ENCODE measurements at places on chromosomes 16 and 17. TPM values are rescaled to one million over a fixed set of nuclear protein-coding genes. Genes with fewer than 3 reads are reported as not detected.

DNA sequence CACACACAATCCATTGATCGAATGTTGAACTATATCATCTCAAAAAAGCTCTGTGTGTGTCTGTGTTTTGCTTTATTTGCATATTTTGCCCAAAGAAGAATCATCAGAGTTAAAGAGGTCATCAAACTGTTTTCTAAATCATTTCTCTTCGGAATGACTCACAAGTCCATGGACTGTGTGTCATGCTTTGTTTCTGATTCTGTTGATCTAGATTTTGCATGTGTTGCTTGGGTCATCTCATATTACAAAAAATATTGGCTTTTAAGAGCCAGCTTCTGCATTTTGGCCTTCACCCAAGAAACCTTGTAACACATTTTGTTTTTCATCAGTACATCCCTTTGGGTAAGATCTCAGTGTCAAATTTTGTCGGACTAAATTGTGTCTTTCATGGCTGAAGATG lies 471.2 kb upstream of the HSBP1 start:
- DNase-seq = no peak

DNA sequence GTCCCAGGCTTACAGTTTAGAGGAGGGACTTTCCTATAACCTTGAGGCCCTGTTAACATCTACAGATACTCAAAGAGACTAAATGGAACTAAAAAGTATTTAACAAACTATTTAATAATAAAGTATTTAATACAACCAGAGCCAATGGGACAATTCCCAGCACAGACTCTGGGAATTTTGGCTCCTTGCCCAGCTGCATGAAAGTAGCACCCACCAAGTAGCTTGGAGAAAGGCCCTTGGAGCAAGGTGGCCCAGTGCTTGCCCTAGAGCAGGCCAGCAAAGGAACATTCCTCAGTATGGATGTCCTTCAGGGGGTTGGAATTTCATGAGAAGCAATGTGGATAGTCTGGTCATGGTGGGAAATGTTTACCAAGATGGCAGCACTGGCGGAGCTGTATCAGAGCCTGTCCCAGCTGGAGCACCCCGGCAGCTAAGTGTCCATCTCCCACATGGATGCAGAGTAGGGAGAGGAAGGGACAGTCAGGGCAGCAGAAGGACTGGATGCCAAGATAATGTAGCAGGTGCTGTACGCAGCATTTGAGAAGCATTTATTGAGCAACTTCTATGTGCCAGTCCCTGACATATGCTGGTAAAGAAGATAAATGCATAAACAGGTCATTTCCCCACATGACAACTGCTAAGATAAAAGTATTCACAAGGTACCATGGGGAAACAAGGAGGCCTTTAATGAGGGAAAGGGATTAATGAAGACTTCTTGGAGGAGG lies 5.2 kb upstream of the SMARCD2 start:
- no peak for DNase-seq

DNA sequence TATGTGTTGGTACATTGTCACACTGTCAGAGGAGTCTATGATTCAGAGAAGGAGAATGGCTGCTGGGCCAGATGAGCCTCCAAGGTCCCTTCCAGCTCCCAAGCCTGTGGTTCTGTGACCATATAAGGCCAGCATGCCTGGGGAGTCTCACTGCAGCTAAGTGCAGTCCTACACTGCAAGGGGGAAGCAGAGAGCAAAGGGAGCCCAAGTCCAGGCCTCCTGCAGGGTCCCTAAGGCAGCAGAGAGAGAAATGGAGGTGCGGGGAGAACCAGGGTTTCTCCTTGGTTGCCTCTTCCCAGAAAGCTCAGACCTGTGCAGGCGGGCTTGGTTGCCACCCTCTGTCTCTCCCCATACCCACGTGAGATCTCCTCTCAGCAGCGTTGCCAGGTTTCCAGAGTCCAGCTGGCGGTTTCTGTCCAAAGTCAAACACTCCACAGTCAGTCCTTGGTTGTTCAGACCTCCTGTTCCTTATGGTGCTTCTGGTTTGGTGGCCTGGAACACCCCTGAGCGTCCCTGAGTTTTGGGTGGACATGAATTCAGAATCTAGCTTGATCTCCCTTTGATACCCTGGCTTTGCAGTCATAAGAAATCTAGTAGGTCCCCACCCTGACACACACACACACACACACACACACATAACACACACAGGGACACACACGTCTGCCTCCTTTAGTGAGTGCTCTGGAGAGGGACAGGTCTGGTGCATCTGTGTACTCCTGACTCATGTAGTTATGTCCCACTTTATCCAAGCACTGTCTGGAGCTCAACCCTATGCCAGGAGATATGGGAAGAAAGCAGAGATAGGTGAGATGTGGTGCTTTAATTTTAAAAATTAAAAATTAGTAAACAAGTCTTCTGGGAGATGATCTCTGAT lies 78.8 kb downstream of the GNAO1 start:
- DNase-seq = no peak

- no peak for DNase-seq
Measured at GRCh38 chr16:4408323-4408690, 8.1 kb downstream of the CORO7 start.

Gene KRTAP9-7
- total RNA-seq = not detected

DNA sequence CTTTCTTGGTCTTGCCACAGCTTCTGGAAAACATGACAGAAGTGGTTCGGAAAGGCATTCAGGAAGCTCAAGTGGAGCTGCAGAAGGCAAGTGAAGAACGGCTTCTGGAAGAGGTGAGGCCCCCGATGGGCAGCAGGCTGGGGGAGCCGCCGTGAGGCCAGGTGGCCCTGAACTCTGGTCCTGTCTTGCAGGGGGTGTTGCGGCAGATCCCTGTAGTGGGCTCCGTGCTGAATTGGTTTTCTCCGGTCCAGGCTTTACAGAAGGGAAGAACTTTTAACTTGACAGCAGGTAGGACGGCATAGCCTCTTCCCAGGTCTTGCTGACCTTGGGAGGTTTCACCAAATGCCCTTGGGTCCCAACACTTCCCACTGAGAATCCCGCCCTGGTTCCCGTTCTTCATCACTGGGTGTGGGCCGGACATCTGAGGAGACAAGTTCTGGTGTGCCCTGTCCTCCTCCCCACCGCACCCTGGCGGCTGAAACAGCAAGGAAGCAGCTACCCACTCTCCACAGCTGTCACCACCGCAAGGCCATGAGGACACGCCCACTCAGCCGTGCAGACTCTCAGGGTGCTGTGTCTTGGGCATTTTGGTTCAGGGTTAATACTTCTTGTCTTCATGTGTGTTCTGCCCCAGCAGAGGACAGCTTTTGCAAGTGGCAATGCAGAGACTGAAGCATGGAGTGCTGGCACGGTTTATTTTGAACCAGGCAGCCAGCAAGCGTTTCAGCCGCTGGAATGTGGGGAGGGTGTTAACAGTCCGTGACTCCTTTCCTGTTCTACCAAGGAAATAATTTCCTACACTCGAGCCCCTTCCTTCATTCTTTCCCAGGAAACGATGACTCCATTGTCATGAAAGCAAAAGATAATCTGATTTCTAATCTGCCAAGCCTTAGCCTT lies 21.4 kb downstream of the NTAN1 start:
- DNase-seq = no peak

GRCh38 chr16:89466920-89467319 lies 23.4 kb downstream of the ANKRD11 start:
- DNase-seq = no peak

Gene MPV17L
- total RNA-seq = 0.21 TPM

DNA sequence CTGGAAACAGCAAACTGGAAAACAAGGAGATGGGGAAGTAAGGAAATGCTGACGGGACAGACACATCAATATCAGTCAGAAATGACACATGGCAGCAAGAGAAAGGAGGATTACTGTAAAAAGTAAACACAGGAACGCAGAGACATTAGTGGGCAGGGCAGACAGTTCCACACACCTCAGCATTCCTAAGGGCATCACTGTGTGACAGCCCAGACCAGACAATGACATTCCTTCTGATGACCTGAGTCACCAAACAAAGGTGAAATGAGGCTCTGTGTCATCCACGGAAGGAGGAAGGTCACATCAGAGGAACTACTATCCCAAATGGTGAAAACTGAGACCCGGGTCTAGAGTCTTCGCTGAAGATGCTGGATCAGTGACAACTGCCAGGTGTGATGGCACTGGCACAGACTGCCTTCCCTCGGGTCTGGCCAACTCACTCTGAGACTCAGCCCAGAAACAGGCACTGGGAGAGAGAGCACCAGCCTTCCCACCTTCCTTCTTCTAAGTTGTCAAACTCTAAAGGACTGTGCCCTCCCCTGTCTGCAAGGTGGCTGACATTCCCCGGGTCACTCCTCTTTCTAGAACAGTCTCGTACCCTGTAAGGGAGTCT lies 36.7 kb downstream of the TK2 start:
- DNase-seq = no peak

GRCh38 chr17:19567216-19568015 lies 33.8 kb downstream of the SLC47A1 start:
- no peak for DNase-seq

DNA sequence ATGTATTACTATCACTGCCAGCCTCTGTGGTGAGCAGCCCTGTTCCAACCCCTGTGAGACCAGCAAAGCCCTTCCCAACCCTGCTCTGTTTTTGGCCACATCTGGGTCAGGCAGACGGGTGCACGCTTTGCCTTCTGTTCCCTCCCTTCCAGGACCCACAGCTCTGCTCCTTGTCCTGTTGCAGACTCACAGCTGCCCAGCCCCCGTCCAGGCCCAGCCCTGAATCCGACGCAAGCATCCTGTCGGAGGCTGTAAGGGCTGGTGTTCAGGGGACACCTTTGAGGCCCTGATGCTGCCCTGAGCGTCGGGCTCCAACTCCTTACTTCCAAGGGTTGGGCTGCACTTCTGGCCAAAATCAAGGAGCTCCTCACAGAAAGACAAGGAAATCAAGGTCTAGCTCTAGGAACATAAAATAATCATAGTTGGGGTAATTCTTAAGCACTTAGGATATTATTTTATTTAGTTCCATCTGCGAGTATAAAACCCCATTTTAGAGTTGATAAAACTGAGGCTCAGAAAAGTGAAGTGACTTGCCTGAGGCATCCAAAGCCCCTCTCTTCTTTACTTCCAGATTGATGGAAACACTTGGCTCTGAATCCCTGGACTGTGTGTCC lies 14.3 kb upstream of the SRCIN1 start:
- no peak for DNase-seq

DNA sequence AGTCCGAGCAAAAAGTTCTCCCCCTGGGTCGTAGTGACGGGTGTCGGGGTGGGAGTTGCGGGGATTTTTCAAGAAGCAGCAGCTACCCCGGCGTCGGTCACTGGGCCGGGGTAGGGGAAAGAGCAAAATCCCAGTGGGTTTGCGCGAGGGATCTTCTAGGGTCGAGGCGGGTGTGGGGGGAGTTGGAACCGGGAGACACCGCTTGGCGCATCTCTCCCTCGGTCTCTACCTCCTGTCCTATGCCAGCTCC lies 2.3 kb upstream of the UBTF start:
- DNase-seq = peak; percentile 30

DNA sequence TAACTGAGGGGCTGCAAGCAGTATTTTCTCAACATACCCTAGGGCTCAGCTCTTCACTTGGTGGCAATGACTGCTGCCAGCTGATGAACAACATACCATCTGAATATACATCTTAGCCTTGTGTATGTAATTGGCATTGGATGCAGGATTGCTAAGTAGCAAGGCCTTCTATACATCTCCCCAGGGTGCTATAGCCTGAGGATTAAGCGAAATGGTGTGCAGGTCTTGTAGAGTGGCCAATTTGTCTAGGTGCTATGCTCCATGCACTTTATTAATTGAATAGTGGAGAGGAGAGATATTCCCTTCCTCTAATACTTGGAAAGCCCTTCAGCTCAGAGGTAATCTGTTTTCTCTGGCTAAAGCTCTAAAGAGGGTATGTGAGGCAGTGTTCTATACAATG lies 71.9 kb downstream of the KIF2B start:
- DNase-seq = no peak

Gene AP1G1
- 62.2 TPM for total RNA-seq

GRCh38 chr16:47625115-47625567 lies 164.0 kb downstream of the PHKB start:
- DNase-seq = no peak

DNA sequence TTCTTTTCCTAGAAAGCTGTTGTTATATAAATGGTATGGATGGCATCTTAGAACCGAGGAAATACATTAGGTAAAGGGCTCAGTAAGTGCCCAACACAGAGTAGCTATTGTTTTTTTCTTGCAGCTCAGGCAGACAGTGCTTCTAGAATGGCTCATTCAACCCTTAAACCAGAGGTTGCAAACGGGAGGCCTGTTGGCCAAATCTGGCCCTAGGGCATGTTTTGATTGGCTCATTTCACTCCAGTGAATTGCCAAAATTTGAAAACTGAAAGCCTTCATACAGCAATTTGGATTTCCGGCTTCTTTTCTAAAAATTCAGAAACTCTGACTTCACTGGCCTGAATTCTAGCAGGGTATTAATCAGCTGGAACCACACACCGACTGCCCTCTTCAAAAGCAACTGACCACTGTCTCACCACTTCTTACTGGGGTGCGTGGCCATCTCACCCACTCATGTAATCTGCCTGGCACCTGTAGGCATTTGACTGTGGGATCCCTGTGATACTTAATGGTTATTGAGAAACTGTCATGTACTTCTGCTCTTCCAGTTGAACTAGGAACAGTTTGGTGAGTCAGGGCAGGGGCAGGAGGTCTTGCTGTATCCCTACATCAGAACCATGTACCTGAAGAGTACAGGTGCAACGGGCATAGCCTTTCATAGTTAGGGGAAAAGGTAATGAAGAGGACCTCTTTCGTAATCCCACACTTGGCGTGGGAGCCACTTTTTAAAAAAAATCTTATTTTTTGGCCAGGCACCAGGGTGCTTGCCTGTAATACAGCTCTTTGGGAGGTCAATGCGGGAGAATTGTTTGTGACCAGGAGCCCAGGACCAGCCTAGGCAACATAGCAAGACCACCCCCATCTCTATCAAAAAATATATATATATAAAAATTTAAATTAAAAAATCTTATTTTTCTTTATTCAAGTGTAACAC lies 53.6 kb upstream of the SCNN1B start:
- DNase-seq = no peak

DNA sequence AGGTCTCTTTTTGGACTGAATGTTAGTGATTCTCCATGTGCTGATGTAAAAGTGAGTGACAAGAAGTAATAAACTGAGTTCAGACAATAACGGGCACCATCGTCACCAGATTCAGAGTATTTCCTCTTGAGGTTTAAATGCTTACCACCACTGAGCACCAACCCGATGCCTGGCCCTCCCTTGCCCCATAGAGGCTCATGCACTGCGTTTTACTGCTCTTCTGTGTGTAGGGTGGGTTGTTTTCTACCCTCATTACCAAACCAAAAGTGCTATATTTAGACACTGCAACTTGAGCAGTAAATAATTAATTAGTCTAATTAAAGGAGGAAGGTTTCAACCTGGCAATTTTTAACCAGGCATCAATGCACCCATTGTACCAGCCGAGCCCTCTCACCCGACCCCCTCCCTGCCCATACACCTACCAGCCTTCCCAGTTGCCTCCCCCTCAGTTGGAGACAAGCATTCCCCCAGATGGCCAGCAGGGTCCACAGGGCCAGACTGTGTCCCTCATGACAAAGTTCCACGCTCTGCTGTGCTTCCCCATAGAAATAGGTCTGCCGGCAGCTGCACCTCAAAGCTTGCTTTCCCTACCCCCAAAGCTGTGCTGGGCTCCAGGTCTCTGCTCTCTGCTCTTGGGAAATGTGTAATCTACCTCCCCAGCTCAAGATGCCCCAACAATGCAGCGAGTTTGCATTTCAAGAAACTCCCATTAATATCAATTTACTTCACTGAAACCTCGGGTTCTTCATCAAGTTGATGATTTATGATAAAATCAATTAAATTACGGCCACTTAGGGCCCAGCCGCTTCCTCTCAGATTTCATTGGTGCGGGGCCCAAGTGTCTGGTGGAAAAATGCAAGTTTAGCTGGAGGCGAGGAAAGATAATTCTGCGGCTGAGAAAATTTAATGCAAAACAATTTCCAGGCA lies 16.0 kb downstream of the HOXB4 start:
- DNase-seq = no peak

- no peak for DNase-seq
Measured at GRCh38 chr16:87569601-87570571, 32.4 kb upstream of the JPH3 start.

All from activated naive CD8-positive, alpha-beta T cell treated with anti-CD3 and anti-CD28 coated beads for 36 hours (primary cell).